Keratinocyte (primary cell): ENCODE measurements at places on chromosomes 2 and 18. TPM values are rescaled to one million over a fixed set of nuclear protein-coding genes. Genes with fewer than 3 reads are reported as not detected.

The DPP4 gene
- 1.1 to 4.1 TPM (median 1.3 TPM) in 3 replicates for polyA plus RNA-seq

The C2orf49 gene
- polyA plus RNA-seq = 13.1 to 19.4 TPM (median 14.5 TPM) in 3 replicates

The ANKRD62 gene
- polyA plus RNA-seq = not detected in 3 replicates

The COL5A2 gene
- polyA plus RNA-seq = 6.5 to 16.6 TPM (median 7.2 TPM) in 3 replicates

The STON1 gene
- polyA plus RNA-seq = 0.44 to 1.9 TPM (median 1.2 TPM) in 3 replicates

The TTN gene
- polyA plus RNA-seq = under 0.01 to 0.11 TPM (median 0.01 TPM) in 3 replicates

The IL1RL1 gene
- 0.22 to 1.3 TPM (median 0.93 TPM) in 3 replicates for polyA plus RNA-seq

The FSHR gene
- not detected in 3 replicates for polyA plus RNA-seq

The RUFY4 gene
- polyA plus RNA-seq = not detected in 3 replicates

The CYRIA gene
- 0.69 to 1.4 TPM (median 0.79 TPM) in 3 replicates for polyA plus RNA-seq

The NEU4 gene
- not detected in 3 replicates for polyA plus RNA-seq

The GAD1 gene
- 4.5 to 9.4 TPM (median 5.9 TPM) in 3 replicates for polyA plus RNA-seq

DNA sequence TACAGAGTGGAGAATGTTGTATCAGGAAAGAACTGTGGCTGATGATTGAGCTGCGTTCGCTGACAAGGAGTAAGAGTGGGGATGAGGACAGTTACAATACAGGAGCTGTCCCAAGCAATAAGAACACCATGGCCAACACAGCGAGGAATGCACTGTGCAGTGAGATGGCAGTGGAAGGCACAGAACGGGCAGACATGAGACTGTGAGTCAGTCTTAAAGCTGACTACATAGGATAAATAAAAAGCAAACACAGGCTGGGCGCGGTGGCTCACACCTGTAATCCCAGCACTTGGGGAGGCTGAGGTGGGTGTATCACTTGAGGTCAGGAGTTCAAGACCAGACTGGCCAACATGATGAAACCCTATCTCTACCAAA lies 89.8 kb downstream of the CABYR start:
- DNase-seq = no peak

- DNase-seq = no peak
Measured at GRCh38 chr2:136703214-136703613, 62.1 kb upstream of the THSD7B start.

GRCh38 chr18:37574113-37574512 lies 8.5 kb upstream of the CELF4 start:
- no peak for DNase-seq

DNA sequence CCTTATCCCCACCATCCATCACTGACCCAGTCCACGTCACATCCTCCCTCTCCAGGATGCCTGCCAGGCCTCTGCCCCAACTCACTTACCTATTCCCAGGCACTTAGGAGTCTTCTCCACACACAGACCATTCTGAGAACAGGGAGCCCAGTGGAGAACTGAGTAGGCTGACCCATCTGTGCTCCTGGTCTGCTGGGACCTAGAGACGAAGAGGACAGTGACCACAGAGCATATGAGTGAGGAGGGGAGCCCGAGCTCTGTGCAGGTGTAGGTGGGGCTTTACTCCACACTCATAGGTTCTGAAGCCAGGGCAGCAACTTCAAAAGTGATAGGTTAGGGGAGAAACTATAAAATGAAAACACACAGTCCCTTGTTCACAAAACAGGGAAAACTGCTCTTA lies 130.0 kb downstream of the NDUFA10 start:
- no peak for DNase-seq

DNA sequence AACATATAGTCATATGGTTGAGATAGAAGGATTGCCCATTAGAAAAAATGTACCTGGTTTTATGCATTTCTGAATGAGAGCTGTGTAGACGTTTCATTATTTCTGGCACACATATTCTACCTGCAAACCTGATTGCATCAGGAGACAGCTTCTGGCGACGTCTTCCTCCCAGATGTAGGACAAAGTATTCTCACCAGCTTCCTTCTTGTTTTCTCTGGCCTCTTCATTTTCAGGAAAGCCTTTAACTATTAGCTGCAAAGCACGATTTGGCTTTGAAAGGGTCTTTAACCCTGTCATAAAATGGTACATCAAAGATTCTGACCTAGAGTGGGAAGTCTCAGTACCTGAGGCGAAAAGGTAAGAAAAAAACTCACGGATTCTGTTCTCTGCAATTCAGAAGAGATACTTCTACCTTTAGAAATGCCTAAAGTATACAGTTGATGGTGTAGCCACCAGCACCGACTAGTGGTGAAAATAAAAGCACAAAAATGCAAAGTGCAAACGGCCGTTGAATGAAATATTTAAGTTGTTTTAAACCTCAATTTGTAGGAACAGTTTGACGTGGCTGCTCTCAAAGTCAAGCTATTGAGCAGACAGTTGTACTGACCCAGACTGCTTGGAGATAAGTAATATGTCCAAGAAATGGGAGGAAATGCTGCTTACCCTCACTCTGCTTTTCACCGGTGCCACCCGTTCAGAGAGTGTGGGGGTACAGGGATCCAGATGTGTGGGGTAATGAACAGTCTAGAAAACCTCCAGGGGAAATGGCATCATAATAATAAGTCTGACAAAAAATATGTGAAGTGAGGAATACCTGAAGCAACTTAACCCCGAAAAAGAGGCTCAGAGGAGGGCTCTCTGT lies 20.2 kb downstream of the IL18RAP start:
- DNase-seq = no peak

DNA sequence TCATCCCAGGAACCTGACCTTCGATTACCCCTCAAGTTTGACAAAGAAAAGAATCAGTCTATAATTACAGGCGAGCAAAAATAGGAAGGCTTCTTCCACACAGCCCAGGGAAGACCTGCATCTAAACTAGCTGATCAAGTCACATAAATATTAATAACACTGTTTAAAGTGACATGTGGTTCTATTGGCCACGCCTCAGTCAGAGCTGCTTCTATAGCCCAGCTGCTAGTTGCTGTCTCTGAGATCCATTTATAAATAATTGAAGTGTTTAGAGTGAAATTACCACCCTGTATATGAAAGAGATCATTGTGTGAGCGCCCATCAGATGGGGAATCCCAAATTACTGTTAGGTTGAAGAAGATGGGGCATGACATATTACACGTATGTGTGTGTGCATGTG lies 426.0 kb downstream of the CDH2 start:
- no peak for DNase-seq

GRCh38 chr18:22523481-22523880 lies 105.8 kb upstream of the CTAGE1 start:
- no peak for DNase-seq

GRCh38 chr2:55014962-55015939 lies 35.0 kb downstream of the RTN4 start:
- DNase-seq = no peak

DNA sequence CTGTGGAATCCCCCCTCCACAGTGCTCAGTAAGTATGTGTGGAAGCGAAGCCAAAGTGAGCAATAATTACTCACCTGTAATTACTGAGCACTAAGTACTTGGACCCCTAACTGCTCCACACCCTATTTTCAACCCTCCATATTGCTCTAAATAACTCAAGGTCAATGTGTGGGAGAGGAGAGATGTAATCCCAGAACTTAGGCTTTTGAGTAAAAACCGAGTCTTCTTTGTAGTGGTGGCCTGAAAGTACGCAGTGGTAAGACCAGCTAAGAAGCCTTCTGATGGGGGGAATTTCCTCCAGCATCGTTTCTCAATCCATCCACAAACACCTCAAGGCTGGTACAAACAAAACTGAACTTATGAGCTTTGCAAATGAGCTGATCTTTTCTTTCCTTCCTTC lies 551.6 kb downstream of the ZEB2 start:
- DNase-seq = no peak

DNA sequence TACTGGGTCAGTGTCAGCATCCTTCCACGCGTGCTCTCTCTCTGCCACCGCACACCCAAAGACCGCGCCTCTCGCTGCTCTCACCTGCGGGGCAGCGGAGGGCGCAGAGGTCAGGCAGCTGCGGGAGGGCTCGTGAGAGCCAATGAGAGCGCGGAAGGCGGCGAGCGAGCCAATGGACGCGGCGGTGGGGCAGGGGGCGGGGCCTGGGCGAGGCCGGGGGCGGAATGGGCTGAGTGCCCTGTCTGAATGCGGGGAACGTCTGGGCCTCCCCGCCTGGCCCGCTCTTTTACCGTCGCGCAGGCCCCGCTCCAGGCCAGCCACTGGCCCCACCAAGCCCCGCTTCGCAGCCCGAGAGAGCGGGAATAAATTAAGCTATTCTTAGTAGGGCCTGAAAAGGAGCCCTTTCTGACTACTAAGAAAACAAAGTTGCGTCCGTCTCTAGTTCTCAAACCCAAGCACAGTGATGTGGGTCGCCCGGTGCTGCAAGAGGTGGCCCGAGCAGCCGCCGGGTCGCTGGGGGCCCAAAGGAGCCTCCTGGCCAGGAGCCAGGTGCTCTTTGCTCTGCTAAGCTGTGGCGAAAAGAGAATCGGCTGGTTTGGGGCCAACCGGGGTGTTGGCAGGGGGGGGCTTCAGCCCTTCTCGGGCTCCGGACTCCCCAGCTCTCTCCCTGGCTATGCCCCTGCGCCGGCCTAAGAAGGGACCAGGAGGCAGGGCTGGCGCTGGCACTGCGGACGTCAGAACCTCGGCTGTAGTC lies 81.1 kb upstream of the GLI2 start:
- DNase-seq = no peak

- DNase-seq = peak; percentile 9
Measured at GRCh38 chr2:16546128-16546754, 119.4 kb downstream of the CYRIA start.

DNA sequence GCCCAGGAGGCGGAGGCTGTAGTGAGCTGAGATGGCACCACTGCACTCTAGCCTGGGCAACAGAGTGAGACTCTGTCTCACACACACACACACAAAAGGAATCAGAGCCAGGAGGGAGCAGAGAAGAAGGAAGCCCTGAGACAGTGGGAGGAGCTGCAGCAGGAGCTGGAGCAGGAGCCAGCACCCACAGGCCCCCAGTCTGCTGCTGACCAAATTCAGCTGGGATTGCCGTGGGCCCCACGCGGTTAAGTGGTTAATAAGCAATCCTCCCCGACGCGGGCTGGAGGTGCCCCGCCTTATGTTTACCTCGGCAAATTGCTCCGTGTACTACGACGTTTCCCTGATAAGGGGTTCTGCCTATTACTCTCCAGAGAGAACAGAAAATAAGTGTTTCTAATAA lies 265.3 kb downstream of the TWIST2 start:
- DNase-seq = no peak

- no peak for DNase-seq
Measured at GRCh38 chr2:128731994-128732650, 413.5 kb upstream of the HS6ST1 start.

DNA sequence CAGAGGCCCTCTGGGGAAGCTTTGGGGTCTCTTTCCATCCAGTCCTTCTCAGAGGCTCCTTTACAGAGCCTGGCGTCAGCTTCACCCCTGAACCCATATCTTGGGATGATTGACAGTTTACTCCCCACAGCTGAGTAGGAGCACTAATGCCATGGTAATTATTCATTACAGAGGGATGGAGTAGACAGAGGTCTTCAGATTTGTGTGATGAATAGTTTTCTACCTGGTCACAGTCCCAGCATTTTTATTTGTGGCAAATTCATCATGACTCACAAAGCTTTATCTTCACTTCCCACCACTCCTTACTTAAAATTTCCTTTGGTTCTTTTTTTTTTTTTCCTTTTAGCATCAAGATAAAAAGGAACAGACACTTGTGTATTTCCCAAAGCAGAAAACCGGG lies 104.2 kb downstream of the CCDC85A start:
- DNase-seq = peak; percentile 19

- no peak for DNase-seq
Measured at GRCh38 chr2:54618646-54619565, 104.6 kb upstream of the EML6 start.

- DNase-seq = no peak
Measured at GRCh38 chr2:217151509-217152206, 291.8 kb upstream of the TNP1 start.

- no peak for DNase-seq
Measured at GRCh38 chr2:155747531-155747930, 585.0 kb downstream of the NR4A2 start.

DNA sequence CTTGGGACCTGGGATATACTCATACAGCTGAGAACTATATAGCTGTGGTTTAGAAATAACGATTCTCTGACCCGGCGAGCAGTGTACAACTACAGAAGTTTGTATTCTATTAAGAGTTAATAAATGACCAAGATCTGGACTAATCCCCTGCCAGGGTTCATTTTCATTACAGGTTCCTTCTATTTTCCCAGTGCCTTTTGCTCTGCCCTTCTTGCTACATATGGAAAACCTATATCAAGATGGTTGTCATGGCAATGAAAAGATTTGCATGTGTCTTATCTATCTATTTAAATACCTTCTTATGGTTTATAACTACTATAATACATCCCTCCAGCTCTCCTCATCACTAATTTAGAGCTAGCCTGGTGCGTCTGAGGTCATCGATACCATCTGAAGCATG lies 965.2 kb downstream of the BCL11A start:
- DNase-seq = no peak

GRCh38 chr2:204023088-204023487 lies 86.5 kb downstream of the ICOS start:
- no peak for DNase-seq

DNA sequence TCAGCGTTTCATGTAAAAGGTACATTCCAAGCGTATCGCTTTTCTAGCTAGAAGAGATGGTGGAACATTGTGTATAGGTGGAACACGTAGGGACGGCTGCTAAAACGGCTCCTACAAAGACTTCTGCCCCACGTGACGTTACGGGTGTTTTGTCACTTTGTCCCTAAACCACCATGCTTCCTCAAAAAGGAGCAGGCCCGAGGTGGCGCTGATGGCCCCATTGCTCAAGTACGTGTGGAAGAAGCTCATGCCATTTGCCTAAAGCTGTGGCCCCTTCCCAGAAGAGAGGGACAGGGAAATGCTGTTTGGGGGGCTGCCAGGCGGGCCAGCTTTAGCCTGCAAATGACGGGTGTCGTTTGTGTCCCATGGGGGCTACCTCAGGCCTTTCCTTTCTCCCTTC lies 72.7 kb downstream of the TMEM247 start:
- no peak for DNase-seq

GRCh38 chr18:45962461-45962860 lies 4.7 kb downstream of the EPG5 start:
- peak; percentile 61 for DNase-seq

DNA sequence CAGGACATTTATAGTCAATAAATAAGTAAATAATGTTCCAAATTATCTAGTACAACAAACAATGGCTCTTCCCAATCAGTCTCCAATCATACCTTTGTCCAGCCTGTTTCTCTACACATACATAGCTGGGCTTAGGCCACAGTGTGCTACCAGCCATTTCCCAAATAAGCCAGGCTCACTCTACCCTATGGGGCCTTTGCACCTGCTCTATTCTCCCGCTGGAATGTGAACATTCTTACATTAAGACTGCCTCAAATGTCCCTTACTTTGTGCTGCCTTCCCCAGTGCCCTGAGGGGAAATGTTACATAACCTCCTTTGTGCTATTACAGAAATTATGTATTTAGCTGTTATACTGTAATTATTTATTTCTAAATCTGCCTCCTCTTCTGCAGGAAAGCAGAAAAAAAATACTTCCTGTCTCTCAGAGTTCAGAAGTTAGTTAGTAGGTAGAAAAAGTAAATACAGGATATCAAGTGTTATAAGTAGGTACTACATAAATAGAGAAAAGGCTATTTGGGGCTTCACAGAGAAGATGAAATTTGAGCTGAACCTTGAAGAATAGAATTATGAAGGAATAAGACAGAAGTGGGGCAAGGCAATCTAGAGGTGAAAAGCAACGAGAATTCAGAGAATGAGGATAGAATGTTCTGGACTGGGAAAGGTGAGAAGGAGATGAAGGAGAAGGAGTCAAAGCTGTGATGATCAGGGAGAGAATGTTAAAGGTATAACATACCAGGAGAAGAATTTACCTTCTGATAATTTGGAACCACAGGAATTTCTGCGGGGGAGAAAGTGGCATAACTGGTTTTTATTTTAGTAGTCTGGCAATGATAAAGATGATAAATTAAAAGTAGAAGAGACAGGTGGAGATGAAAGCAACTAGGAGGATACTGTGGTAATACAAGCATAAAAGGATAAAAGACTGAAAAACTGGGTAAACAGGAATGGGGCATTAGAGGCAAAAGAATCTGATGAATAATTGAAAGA lies 37.0 kb downstream of the ROCK1 start:
- DNase-seq = no peak
